ENCODE measurements at places on chromosomes 7 and 10.
A peak's percentile ranks its signal among the peaks of the same experiment; 100 is the strongest.

DNA sequence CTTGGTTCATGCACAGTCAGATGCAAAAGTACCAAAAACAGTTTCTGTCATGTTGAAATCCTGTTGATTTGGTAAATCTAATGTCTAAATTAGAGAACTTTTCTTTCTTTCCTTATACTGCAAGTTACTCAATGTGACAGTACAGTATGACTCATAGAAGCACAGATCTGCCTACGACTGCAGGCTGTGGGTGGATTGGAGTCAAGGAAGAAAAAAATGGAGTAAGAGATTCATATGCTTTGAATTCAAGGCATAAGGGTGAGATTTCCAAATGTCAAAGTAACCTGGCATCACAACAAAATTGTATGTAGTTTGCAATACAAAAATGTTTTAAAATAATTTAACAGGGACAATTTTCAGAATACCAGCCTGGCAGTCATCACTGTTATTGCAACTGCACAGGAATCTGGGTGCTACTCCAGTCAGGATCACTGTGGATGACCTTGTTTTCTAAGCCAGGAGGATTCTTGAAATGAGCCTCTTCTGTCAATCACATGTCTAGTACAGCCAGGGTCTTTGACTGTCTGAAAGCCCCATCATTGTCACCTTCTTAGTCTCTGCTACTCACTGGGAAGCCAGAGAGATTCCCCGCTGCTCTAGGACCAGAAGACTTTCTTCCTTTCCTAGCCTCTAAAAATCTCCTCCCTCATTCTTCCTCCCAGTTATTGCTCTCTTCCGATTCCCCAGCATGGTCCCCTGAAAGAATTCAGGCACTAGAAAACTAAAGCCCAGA is 83.6 kb downstream of the CD36 start:
- H3K27me3 ChIP-seq: no peaks in the 10 kb centered on the region
- H3K27ac ChIP-seq: peak overlapping the region; percentile 10
- H3K4me1 ChIP-seq: peaks cover 35% of the 10 kb centered on the region
- no peak overlapping the region for H3K4me3 ChIP-seq
- DNase-seq: no peak

GRCh38 chr10:718143-718700 is 28.8 kb upstream of the DIP2C start:
- no peak for DNase-seq
- no peak overlapping the region for H3K4me3 ChIP-seq

DNA sequence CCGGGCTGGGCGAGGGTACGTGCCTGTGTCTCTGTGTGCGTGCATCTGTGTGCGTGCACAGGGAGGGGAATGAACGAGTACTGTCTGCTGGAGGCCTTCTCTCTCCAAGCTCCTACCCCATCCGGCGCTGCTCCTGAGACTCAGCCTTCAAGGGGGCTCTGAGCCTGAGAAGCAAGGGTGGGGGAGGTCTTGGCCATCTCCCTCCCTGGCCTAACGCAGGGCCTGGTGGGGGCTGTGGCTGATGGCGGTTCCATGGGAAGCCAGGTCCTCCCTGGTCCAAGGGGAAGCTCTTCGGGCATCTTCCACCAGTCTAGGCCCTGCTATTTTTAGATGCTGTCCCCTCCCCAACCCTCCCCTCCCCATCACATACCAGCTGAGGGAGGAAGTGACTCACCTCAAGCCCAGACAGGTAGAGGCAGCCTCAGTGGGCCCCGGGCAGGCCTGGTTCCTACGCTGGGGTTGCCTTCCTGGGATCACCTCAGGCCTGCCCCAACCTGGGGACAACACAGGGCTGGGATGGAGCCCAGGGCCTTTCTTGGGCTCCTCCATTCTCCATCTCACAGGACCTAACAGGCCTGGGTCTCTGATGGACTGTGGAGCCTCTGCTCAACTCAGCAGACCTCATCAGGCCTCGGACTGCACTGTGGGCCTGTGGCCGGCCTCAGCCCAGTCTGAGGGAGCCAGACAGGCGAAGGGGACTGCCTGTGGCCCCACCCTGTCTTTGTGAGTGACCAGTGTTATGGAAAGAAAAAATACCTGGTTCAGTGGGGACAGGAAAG is 32.2 kb downstream of the DNAJB12 start:
- H3K27me3 ChIP-seq: no peaks in the 10 kb centered on the region
- H3K27ac ChIP-seq: peak overlapping the region; percentile 50
- no peak overlapping the region for H3K4me3 ChIP-seq
- DNase-seq: no peak
- no peaks in the 10 kb centered on the region for H3K36me3 ChIP-seq
- H3K4me1 ChIP-seq: peaks cover 48% of the 10 kb centered on the region

DNA sequence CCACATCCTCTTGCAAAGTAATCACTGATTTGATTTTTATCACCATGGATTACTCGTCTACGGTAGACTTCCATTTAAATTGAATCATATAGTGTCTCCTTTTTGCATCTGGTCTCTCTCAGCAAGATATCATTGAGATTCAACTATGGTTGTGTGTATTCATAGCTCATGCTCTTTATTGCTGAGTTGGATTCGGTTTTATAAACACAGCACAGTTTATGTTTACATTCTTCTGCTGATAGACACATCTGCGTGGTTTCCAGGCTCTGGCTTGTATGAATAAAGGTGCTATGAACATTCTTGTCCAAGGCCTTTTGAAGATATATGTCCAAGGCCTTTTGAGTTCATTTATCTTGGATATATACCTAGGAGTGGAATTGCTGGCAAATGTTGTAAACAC is 356.5 kb upstream of the CELF2 start:
- peaks cover 10% of the 10 kb centered on the region for H3K4me1 ChIP-seq
- no peak overlapping the region for H3K4me3 ChIP-seq

- peak overlapping the region; percentile 36 for H3K27ac ChIP-seq
- peaks cover 14% of the 10 kb centered on the region for H3K4me1 ChIP-seq
- H3K27me3 ChIP-seq: no peaks in the 10 kb centered on the region
- DNase-seq: no peak
Measured at GRCh38 chr7:77246026-77246640, 46.5 kb upstream of the FGL2 start.

GRCh38 chr10:28503114-28503513 is 29.8 kb upstream of the WAC start:
- peaks cover 3% of the 10 kb centered on the region for H3K36me3 ChIP-seq
- DNase-seq: no peak
- H3K4me1 ChIP-seq: peaks cover 25% of the 10 kb centered on the region
- H3K4me3 ChIP-seq: peak overlapping the region; percentile 67
- H3K27me3 ChIP-seq: no peaks in the 10 kb centered on the region

DNA sequence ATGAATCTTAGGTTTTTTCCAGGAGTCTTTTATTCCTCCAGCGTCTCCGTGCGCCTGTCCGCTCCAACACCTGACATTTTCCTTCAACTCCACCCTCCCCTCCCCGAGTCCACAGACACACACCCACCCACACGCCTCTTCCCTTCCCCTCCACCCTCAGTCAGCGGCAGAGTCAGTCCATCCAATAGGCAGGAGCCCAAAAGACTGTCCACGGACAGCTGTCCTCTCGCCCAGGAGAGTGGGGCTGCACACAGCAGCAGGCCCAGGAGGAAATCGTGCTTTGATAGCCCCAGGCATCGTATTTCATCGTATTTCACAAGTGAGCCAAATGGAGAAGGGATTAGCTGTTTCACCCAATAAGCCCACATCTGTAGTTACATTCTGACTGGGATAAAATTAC is 285.1 kb downstream of the ZEB1 start:
- no peaks in the 10 kb centered on the region for H3K36me3 ChIP-seq
- peak overlapping the region; percentile 89 for H3K27ac ChIP-seq
- H3K4me3 ChIP-seq: peak overlapping the region; percentile 78
- DNase-seq: no peak
- H3K4me1 ChIP-seq: peaks cover 13% of the 10 kb centered on the region

DNA sequence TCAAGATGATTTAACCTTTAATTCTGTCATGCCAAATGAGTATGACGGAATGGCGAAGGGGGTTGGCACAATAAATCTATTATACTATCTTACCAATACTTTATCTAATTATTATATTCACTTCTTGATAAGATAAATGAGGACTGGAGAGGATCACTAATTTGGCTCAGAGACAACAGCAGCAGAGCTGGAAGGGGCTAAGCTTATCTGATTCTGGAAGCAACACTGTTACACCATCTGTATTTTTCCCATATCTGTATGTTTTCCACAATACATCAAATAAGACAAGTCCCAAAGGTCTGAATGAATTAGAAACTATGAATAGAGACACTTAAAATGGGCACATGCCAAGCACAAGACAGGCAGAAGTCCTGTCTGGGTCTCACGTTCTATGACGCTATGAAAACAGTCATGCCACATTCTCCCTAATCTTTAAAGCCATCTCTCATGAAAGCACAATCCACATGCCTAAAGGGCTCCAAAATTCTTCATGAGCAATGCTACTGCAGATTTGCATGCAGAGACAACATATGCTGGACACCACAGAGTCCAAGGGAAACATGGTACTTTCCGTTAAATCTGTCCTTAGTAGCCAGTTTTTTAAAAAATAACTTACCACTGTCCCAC is 88.3 kb downstream of the SLC25A13 start:
- no peaks in the 10 kb centered on the region for H3K27me3 ChIP-seq
- H3K4me1 ChIP-seq: peaks cover 45% of the 10 kb centered on the region
- H3K36me3 ChIP-seq: peaks cover 30% of the 10 kb centered on the region

GRCh38 chr7:130669085-130669700 is 645 bp upstream of the COPG2 start:
- H3K27ac ChIP-seq: peak overlapping the region; percentile 94
- H3K4me1 ChIP-seq: peaks cover 21% of the 10 kb centered on the region
- no peak for DNase-seq
- H3K4me3 ChIP-seq: peak overlapping the region; percentile 87
- peaks cover 8% of the 10 kb centered on the region for H3K36me3 ChIP-seq

DNA sequence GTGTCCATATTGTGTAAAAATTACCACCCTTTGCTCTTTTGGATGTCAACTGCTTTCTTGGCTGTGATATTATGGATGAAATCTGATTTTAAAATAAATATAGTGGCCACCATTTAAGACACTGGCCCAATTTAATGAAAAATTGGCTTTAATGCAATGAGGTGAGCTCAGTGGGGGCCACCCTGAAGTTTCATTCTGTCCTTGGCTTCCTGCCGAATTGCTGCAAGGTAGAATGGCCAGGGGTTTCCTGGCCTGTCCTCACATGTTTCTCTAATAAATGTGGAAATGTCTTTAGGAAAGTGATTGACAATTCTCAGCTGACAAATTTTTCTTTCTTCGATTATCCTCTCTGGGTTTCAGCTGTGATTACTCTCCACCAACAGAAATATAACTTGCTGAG is 36.0 kb downstream of the DYNC1I1 start:
- no peak overlapping the region for H3K27ac ChIP-seq
- H3K4me1 ChIP-seq: peaks cover 28% of the 10 kb centered on the region
- no peak overlapping the region for H3K4me3 ChIP-seq
- no peaks in the 10 kb centered on the region for H3K27me3 ChIP-seq

GRCh38 chr10:58781873-58782488 is 269.3 kb downstream of the BICC1 start:
- no peak overlapping the region for H3K27ac ChIP-seq
- peaks cover 28% of the 10 kb centered on the region for H3K4me1 ChIP-seq
- H3K4me3 ChIP-seq: no peak overlapping the region
- H3K36me3 ChIP-seq: no peaks in the 10 kb centered on the region
- H3K27me3 ChIP-seq: no peaks in the 10 kb centered on the region

DNA sequence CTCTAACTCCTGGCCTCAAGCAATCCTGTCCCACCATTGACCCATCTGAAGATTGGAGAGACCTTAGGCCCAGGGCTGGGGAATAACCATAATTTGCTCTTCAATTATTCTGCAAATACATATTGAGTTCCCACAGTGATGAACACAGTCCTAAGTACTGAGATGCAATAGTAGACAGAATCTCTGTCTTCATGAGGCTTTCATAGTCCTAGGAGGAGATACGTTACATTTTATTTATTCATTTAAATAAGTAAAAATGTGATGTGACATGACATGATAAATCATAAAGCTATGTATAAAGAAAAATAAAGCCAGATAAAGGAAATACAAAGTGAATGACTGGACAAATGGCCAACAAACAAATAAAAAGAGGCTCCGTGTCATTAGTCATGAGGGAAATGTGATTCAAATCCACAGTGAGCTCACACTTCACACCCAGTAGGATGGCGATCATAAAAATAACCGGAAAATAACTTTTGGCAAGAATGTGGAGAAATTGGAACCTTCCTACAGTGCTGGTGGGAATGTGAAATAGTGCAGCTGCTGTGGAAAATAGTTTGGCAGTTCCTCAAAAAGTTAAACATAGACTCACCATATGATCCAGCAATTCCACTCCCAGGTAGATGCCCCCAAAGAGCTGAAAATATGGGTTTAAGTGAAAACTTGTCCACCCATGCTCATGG is 52.1 kb upstream of the JCAD start:
- H3K27ac ChIP-seq: no peak overlapping the region
- H3K4me3 ChIP-seq: no peak overlapping the region
- H3K4me1 ChIP-seq: peaks cover 26% of the 10 kb centered on the region
- no peak for DNase-seq
- H3K36me3 ChIP-seq: no peaks in the 10 kb centered on the region

DNA sequence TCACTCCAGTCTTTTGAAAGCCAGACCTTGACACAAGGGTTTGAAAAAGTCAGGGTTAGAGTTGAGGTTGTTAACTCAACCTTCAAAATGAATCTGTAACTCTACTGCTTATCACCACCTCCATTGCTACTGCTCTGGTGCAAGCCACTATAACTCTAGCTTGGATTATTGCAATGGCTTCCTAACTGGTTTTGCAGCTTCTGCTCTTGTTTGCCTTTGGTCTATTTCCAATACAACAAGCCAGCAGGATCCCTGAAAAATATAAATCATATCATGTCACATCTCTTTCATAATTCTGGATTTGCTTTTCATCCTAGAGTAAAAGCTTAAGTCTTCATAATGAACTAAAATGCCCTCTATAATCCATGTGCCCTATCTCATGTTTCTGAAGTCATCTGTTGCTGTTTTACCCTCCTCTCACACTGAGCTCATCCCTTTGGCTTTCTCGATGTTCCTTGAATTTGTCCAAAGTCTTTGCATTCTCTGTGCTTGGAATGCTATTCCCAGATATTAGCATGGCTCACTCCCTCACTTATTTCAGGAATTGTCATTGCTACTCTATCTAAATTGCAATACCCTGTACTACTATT is 10.9 kb downstream of the TAS2R60 start:
- H3K4me3 ChIP-seq: no peak overlapping the region
- H3K36me3 ChIP-seq: no peaks in the 10 kb centered on the region
- H3K27me3 ChIP-seq: no peaks in the 10 kb centered on the region
- no peaks in the 10 kb centered on the region for H3K4me1 ChIP-seq
- no peak for DNase-seq

DNA sequence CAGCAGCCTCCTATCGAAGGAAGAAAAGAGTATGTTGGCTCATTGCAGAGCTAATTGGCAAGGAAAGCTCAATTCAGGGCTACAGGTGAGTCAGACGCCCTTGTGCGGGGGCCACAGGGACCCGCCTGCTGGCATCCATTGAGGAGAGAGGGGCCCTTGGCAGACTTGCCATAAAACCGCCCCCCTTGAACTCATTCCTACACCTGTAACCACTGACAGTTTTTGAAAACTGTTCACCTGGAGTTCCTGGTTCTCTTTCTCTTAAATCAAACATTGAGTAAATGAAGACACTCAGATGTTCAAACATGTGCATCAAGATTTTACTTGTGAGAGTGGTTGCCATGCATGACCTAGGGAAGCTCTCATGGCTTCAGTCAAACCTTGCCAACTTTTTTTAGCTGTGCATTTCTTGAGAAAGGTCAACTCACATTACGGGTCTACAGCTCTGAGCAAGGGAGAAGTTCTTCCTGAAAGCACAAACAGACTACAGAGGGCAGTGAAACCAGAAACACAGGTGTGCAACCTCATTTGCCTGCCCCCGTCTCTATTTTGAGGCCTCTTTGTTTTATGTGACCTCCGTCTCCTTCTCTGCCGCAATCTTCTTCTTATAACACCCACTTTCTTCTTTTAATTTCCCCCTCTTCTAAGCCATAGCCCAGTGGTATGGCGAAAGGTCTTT is 87.8 kb downstream of the TBXAS1 start:
- no peak for DNase-seq
- H3K36me3 ChIP-seq: no peaks in the 10 kb centered on the region
- H3K27ac ChIP-seq: no peak overlapping the region
- H3K27me3 ChIP-seq: peaks cover 6% of the 10 kb centered on the region
